Ovary (tissue), 10 donors: ENCODE measurements at places on chromosomes 6 and 20. TPM values are rescaled to one million over a fixed set of nuclear protein-coding genes. Genes with fewer than 3 reads are reported as not detected.

GRCh38 chr20:55160037-55160436 lies 684.6 kb downstream of the DOK5 start:
- no peak overlapping the region for H3K27ac ChIP-seq
- DNase-seq, result no peak
- no peak overlapping the region for H3K4me3 ChIP-seq
- H3K27me3 ChIP-seq, result no peaks in the 10 kb centered on the region
- no peaks in the 10 kb centered on the region for H3K4me1 ChIP-seq

DNA sequence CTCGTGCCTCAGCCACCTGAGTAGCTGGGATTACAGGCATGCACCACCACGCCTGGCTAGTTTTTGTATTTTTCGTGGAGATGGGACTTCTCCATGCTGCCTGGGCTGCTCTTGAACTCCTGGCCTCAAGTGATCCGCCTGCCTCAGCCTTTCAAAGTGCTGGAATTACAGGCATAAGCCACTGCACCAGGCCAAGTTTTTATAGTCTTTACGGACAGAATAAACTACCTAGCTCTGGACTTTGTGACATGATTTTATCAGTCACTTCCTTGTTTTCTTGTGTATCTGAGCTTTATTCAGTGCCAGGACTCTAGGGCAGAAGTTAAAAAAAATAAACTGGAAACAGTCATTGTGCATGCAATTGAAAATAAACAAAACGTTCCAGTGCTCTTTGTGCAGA lies 46.7 kb upstream of the RALGAPA2 start:
- H3K4me3 ChIP-seq, result no peak overlapping the region
- no peak for DNase-seq
- no peaks in the 10 kb centered on the region for H3K4me1 ChIP-seq

- H3K36me3 ChIP-seq, result no peaks in the 10 kb centered on the region
- no peak overlapping the region for H3K4me3 ChIP-seq
- DNase-seq, result no peak
- H3K27ac ChIP-seq, result no peak overlapping the region
- no peaks in the 10 kb centered on the region for H3K27me3 ChIP-seq
Measured at GRCh38 chr6:73942592-73943186, 246.7 kb downstream of the CD109 start.

- no peaks in the 10 kb centered on the region for H3K27me3 ChIP-seq
- no peak overlapping the region for H3K4me3 ChIP-seq
- H3K36me3 ChIP-seq, result no peaks in the 10 kb centered on the region
- H3K4me1 ChIP-seq, result peaks cover 1% of the 10 kb centered on the region
Measured at GRCh38 chr6:159008656-159009288, 8.8 kb upstream of the RSPH3 start.

GRCh38 chr20:62156592-62157386 lies 13.2 kb downstream of the SS18L1 start:
- H3K27me3 ChIP-seq, result no peaks in the 10 kb centered on the region
- peaks cover 6% of the 10 kb centered on the region for H3K4me1 ChIP-seq
- peak; percentile 48 for DNase-seq
- H3K4me3 ChIP-seq, result no peak overlapping the region

GRCh38 chr6:30345852-30346251 lies 896 bp downstream of the RPP21 start:
- H3K27me3 ChIP-seq, result no peaks in the 10 kb centered on the region
- H3K4me3 ChIP-seq, result peak overlapping the region; percentile 90
- H3K4me1 ChIP-seq, result peaks cover 2% of the 10 kb centered on the region
- no peak overlapping the region for H3K27ac ChIP-seq
- H3K36me3 ChIP-seq, result no peaks in the 10 kb centered on the region
- DNase-seq, result no peak

DNA sequence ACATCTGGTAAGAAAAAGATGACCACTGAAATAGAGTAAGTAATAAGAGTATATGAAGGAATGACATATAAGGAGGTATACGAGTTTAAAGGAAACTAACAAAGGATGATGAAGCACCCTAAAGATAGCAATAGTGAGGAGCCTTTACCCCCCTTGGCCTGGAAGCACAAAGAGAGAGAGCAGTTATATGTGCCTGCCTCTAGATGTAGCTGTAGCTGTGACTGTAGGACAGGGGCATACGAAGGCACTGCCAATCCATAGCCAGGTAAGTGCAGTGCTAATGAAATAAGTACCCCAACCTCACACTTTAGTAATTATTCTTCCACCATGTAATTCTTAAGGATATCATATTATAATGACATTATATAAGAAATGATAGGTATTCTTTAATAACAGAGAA lies 90.1 kb upstream of the FKBP1C start:
- H3K4me1 ChIP-seq, result no peaks in the 10 kb centered on the region
- H3K27me3 ChIP-seq, result no peaks in the 10 kb centered on the region
- no peak for DNase-seq
- no peaks in the 10 kb centered on the region for H3K36me3 ChIP-seq
- no peak overlapping the region for H3K4me3 ChIP-seq

DNA sequence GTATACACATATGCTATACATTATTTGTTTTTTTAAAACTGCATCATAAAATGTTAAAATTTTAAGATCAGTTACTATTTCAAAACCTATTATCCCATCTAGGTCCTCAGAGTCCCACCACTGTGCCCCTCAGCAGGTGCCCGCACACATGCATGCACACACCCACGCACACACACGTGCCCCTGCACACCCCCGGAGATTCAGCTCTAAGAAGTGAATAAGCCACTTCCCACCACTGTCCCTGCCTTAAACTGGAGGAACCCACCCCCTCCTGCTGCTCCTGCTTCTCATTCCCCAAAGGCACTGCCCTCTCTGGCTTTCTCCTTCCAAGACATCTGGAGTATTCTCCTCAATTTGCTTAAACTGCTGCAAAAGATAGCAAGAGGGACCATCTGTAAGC lies 5.4 kb upstream of the FAM210B start:
- H3K36me3 ChIP-seq, result no peaks in the 10 kb centered on the region
- no peak for DNase-seq
- H3K4me3 ChIP-seq, result no peak overlapping the region
- no peak overlapping the region for H3K27ac ChIP-seq
- H3K4me1 ChIP-seq, result no peaks in the 10 kb centered on the region

DNA sequence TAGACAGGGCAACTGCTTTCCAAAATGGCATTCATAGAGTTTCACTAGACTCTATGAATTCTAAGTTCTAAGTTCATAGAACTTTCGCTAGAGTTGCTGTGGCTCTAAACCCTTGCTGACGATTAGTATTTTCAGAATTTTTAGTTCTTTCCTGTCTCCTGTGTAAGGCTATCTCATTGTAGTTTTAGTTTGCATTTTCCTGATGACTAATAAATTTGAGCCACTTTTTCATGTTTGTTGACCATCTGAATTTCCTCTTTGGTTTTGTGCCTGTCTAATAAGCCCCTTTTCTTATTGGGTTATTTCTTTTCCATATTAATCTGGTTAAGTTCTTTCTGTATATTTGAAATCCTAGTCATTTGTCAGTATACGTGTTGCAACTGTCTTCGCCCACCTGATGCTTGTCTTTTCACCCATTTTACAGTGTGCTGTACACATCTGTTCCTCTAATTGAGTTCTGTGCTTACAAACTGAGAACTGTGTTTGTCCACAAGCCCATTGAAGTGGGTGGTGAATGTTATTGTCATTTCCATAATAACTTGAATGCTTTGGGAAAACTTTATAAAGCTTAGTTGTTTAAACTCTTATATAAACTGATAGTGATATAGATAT lies 177.7 kb upstream of the CDYL start:
- H3K27me3 ChIP-seq, result no peaks in the 10 kb centered on the region
- DNase-seq, result no peak
- H3K4me3 ChIP-seq, result no peak overlapping the region
- H3K27ac ChIP-seq, result no peak overlapping the region

GRCh38 chr20:29427201-29428060 lies 1830.0 kb upstream of the DEFB115 start:
- H3K4me3 ChIP-seq, result no peak overlapping the region
- no peaks in the 10 kb centered on the region for H3K27me3 ChIP-seq
- H3K36me3 ChIP-seq, result no peaks in the 10 kb centered on the region
- H3K27ac ChIP-seq, result no peak overlapping the region
- no peak for DNase-seq

DNA sequence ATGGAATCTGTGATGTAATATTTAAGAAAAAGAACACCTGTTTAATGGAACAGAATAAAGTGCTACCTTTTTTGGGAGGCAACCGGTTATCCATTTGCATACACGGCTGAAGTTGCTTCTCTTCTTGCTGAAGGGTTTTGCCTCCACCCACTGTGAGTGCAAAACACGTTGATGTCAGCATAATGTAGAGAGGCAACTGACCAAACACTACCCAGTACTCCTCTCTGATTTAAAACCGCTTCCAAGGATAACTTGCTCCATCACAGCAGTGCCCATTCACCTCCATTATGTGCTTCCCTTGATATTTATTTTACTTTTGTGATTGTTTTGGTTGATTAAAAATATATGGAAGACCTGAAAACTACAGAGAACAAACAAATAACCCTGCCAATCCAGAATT lies 1.4 kb downstream of the SLC17A1 start:
- no peak overlapping the region for H3K27ac ChIP-seq
- H3K4me3 ChIP-seq, result no peak overlapping the region
- no peaks in the 10 kb centered on the region for H3K4me1 ChIP-seq

- H3K4me1 ChIP-seq, result peaks cover 11% of the 10 kb centered on the region
- no peak for DNase-seq
- no peak overlapping the region for H3K4me3 ChIP-seq
- H3K36me3 ChIP-seq, result no peaks in the 10 kb centered on the region
- no peaks in the 10 kb centered on the region for H3K27me3 ChIP-seq
- H3K27ac ChIP-seq, result no peak overlapping the region
Measured at GRCh38 chr6:109864050-109864449, 114.1 kb upstream of the GPR6 start.

- no peak overlapping the region for H3K4me3 ChIP-seq
- DNase-seq, result no peak
- no peaks in the 10 kb centered on the region for H3K4me1 ChIP-seq
- H3K27ac ChIP-seq, result no peak overlapping the region
- H3K27me3 ChIP-seq, result no peaks in the 10 kb centered on the region
Measured at GRCh38 chr6:106730718-106731117, 101.3 kb downstream of the QRSL1 start.

DNA sequence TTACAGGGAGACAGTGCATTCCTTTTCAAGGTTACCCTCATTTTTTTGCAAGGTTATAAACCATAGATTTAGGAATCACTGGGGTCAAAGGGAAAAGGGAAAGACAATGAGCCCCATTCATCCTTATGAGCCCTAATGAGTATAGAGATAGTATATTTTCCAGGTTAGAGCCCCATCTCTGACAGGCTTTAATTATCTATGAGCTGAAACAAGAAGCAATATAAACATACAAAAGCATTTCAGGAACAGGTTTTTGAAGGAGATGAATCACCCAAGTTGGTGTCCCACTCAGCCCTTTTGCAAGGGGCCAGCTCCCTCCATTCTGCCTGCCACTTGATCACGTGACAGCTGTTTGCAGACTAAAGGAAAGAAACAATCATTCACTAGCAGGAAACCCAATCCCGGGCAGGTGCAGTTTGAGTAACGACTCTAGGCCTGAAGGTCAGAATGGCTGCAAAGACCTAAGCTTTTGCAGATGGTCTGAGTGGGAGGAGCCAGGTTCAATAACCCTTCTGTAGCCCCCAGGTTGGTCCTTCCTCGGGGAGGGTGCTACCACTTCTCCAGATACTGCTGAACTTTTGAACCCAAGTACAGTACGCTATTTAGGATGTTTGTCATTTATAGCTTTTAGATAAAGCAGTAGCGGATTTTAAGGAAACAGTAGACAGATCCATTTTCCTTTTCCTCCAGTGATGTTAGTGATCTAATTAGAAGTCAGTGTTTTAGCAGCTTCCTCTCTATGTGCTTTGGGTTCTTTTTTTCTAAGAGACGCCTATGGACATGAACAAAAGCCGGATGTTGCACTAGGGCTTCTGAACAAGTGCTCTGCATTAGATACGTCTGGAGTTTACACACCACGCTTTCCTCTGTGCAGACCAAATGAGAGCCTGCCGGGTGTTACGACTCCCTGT lies 253.2 kb downstream of the SOX4 start:
- no peaks in the 10 kb centered on the region for H3K27me3 ChIP-seq
- H3K27ac ChIP-seq, result no peak overlapping the region

DNA sequence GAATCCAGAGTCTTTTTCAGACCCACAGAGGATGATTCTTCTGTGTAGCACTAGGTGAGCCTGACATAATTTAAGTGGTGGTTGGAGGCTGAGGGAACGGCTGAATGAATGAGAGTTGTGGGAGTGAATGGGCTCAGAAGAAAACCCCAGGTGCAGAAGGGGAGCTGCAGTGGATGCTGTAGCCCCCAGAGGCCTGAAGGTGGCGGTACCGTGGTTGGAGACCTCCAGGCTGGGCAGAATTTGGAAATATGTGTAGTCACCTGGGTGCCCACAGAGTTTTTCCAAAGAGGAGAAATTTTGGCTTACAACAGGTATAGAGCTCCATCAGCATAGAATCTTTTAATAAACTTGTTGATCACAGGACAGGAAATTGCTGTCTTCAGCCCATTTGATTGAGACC lies 6.5 kb upstream of the RAET1G start:
- no peak overlapping the region for H3K27ac ChIP-seq
- peaks cover 5% of the 10 kb centered on the region for H3K4me1 ChIP-seq
- no peak for DNase-seq

GRCh38 chr20:36860811-36861624 lies 14.9 kb upstream of the TLDC2 start:
- DNase-seq, result no peak
- no peaks in the 10 kb centered on the region for H3K27me3 ChIP-seq
- H3K27ac ChIP-seq, result no peak overlapping the region
- no peaks in the 10 kb centered on the region for H3K36me3 ChIP-seq

DNA sequence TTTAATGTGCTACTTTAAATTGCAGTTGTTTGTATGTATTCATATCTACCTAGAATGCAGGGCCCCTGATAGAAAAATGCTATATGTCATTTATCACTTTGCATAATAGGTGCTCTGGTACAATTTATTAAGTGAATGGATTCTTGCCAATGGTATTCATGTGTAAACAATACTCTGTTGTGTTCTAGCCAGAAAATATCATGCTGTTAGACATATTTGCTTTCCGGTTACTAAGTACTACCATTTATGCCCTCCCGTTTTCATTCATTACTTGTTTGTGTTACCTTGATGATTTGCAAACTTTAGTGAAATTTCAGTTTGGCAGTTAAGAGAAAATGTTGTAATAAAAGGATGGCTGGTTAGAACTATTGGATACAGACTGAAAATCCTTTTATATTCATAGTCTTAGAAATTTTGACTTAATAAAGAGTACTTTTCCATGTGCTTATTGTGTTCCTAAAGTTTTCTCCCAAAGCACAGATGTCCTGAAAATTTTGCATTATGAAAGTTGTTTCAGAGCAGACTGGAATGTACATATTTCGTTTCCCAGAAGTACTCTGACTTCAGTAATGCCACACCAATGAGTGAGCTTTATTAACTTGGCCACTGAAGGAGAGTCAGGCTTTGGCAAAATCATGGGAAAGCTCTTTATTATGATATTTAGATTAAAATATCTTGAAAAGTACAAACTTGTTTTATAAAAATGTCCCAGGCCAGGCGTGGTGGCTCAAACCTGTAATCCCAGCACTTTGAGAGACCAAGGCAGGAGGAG lies 31.5 kb downstream of the RPF2 start:
- H3K27ac ChIP-seq, result no peak overlapping the region
- H3K27me3 ChIP-seq, result no peaks in the 10 kb centered on the region
- H3K4me1 ChIP-seq, result peaks cover 3% of the 10 kb centered on the region
- no peak for DNase-seq
- H3K4me3 ChIP-seq, result no peak overlapping the region

Gene ISM1
- total RNA-seq, result 0.23 TPM

Gene CASP8AP2
- total RNA-seq, result 18.0 TPM

Gene CAPN11
- not detected for total RNA-seq

Gene COL9A3
- 1.4 TPM for total RNA-seq

Gene WFDC2
- 17.5 TPM for total RNA-seq

Gene SLC2A10
- total RNA-seq, result 15.1 TPM
